T follicular helper cell (primary cell): ENCODE measurements at places on chromosomes 6 and 20.

GRCh38 chr6:106973018-106973835 is 1.3 kb downstream of the CD24 start:
- no peak for DNase-seq

GRCh38 chr20:3787324-3788014 is 929 bp upstream of the CENPB start:
- DNase-seq: no peak

DNA sequence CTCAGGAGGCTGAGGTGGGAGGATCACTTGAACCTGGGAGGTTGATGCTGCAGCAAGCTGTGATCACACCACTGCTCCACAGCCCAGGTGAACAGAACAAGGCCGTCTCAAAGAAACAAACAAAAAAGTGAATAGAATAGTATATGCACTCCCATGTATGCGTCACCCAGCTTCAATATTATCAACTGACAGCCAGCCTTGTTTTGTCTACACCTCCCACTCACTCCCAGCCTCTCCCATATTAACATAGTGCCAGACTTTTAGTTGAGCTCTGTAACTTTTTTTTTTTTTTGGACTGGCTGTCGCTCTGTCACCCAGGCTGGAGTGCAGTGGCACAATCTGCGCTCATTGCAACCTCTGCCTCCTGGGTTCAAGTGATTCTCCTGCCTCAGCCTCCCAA is 18.1 kb upstream of the ILRUN start:
- DNase-seq: no peak

- no peak for DNase-seq
These were observed 38.2 kb upstream of the FRMD1 start for GRCh38 chr6:168116975-168117899.

DNA sequence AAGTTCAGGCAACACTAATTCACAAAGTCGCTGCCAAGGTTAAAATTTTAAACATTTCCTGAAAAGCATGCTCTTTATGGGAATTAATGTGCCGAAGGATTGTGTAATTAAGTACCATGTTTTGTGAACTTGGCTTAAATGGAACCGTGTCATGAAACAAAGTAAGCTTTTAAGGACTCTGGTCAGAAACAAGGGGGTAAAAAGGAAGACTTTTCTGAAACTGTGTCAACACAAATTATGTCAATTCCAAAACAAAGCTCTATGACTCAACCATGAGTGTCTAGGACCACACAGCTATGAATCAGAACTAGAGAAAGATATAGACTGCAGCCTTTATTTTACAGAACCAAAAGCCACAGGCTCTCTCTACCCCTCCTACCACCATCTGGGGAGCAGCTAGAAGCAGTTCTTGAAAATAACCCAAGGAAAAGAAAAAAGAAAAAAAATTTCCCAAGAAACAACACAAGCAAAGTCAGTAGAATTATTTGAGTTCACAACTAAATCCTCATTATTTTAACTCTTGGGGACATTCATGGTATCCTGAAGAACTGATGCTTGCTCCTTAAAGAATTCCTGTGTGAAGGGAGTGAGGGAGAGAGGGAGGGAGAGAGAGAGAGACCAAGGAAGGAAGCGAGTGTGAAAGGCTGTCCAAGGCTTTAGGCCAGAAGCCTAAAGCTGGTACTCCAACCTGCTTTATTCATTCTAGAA is 81.9 kb downstream of the ZMYND8 start:
- DNase-seq: no peak

DNA sequence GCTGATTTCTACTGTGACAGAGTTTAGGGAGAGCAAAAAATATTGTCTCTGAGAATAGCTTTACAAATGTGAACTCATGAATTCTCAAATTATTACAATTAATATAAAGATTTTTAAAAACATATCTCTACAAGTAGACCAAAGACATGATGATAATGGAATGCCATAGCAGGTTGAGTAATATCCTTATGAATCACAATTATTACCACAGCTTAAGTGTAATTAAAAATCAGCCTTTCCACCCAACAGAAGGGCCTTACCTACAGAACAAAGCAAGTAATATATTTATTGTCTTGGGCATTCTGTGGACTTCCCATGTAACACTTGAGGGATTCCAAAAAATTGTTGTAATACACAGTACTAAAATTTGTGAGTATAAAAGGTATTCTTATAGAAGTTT is 1099.6 kb upstream of the GJE1 start:
- DNase-seq: no peak

DNA sequence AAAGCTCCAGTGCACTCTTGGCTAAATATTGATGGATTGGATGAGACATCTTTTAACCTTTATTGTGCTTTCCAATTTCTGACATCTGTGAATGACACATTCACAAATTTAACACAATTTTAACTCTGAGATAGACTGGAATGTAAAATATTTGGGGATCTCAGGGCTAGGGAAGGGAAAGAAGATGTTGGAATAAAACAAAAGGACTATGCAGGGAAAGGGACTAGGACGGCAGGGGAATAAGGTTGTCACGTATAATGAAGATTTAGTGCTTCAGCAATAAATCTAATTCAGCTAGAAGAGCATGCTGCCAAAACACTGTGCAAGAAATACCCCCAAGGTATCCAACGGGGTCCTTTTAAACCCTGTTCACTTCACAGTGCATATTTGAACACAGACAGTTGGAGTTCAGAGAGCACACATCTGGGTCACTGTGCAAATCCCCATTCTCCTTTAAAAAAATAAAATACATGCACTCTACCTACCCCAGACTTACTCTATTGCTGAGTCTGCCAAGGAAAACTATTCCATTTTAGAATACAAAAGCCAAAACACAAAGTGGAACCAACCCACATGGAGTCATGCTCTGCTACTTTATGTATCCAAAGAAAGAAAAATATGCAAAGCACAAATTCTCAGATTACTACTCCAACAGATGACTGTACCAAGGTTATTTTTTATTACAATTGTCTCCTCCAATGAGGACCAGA is 151.0 kb upstream of the RSPO3 start:
- DNase-seq: no peak

DNA sequence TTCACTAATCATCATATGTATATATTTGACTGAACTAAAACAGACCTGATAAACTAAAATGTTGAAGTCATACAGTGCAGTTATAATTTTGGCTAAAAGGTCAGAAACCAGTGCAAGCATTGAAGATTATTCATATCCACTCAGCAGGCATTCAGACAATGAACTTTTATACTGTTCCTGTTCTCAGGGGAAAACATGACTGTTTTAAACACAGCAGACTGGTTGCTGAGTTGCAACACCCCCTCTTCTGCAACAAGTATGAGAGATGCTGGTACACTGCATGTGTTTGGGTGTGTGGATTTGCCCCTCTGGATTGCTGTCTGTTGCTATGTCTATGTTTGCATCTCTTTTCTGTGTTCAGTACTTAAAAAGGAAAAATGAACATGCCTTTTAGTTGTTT is 206.8 kb downstream of the EYA4 start:
- no peak for DNase-seq

DNA sequence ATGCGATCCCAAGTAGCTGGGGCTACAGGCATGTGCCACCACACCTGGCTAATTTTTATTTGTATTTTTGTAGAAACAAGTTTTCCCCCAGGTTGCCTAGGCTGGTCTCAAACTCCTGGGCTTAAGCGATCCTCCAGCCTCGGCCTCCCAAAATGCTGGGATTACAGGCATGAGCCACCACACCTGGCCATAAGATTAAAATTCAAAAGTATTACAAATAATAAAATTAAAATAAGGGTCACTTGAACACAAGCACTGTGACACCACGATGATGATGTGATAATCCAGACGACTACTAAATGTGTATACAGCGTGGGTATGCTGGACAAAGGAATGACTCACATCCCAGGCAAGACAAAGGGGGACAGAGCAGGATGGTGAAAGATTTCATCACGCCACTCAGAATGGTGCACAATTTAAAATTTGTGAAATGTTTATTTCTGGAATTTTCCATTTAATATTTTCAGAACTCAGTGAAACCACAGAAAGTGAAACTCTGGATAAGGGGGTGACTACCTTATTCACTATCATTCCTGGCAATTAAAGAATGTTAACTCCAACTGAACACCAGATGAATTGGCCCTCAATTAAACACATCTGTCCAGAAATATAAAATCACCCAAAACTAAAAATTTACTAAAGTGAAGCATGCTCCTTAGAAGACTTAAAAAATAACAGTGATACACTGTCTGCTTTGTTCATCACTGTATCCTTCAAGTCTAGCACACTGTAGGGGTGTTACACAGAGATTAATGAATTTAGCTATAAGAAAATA is 13.1 kb downstream of the B4GALT5 start:
- no peak for DNase-seq

DNA sequence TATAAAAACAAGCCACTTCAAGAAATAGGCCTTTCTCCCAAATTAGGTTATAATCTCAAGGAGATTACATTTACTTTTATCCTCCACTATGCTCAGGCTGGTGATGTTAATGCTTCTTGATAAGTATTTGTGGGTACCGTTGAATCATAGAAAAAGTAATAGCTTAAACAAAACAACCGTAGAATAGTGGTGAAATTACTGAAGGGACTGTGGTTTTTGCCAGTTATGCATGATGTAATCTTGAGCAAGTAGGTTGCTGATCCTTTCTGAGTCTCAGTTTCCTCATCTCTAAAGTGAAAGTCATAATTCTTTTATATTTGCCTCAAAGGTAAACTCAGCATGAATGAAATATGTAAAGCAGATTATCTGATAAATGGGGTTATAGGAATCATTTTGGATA is 187.3 kb upstream of the JAG1 start:
- DNase-seq: no peak

DNA sequence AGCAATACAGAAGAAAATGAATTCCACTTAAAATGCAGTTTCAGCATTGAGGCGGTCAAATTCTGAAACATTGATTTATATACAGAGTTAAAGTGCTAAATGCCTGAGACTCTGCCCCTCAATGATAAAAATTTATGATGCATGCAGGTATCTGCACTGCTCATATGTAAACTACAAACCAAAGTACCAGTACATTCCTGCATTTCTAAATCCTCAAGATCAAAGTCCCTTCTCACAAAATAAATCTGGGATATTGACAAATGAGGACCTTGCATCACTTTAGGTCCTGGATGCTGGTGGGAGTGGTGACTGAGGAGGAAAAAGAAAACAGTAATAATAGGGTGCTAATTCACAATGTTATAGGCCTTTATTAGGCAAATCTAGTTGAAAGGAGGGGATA is 101.9 kb downstream of the FIG4 start:
- no peak for DNase-seq

DNA sequence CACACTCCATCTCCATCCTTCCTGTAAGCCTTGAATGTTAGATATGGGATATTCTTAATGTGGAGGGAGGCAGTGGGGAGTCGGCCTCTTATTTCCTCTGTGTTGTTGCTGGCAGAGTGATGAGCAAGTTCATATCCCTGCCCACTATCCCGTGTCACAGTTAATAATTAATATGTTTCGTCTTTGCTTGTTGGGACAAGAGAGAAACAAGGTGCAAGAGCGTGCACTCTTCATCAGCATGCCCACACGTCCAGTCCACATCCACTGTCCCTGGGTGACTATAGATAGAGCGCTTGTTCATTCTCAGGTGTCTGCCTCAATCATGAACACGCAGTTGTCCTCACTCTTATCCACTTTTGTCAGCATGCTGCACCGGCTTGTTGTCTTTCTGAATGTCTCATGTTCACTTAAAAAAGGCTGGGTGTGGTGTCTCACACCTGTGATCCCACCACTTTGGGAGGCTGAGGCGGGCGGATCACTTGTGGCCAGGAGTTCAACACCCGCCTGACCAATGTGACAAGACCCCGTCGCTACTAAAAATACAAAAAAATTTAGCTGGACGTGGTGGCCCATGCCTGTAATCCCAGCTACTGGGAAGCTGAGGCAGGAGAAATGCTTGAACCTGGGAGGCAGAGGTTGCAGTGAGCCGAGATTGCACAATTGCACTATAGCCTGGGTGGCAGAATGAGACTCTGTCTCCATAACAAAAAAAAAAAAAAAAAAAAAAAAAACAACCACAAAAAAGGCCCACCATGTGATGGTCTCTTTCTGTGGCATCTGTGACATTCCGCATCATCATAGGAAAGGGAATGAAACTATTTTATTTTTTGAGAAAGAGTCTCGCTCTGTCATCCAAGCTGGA is 34.2 kb downstream of the PPP1R3G start:
- no peak for DNase-seq

- peak; percentile 43 for DNase-seq
These were observed 40.9 kb downstream of the DSTN start for GRCh38 chr20:17610566-17611289.

DNA sequence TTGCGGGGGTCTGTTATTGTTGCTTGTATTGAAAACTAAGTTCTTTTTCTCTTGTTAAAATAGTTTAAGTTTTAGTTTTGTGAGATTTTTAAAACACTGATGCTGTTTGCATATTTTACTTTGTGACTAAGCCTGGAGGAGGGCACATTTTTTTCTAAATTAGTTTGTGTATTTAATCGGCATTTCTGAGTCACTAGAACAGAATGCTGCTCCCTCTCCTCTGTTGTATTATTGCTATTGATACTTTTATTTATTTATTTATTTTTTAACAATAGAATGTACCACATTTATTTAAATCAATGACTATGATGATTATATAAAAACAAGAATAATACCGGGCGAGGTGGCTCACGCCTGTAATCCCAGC is 5.1 kb upstream of the FAM50B start:
- DNase-seq: no peak

- no peak for DNase-seq
These were observed 230.9 kb downstream of the CDC5L start for GRCh38 chr6:44618371-44618770.

- DNase-seq: no peak
These were observed 228.7 kb upstream of the RREB1 start for GRCh38 chr6:6878887-6879585.

DNA sequence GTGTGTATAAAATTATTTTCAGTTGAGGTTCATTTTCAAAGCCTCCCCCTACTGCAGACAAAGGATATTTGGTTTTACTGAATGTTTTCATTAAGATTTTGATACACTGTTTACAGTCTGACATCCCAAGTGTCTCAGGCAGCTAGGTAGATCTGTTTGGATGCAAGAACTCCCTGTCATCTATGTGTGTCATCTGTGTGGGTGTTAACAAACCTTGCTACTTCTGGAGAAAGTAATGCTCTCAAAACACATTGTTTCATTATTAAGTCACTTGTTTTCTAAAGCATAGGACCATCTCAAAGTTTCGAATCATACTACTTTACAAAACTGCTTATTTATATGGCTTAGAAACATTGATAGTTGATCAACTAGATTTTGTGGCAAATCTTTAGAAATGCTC is 114.5 kb upstream of the TMEM170B start:
- DNase-seq: no peak

GRCh38 chr6:166019214-166019613 is 148.4 kb downstream of the TBXT start:
- no peak for DNase-seq

DNA sequence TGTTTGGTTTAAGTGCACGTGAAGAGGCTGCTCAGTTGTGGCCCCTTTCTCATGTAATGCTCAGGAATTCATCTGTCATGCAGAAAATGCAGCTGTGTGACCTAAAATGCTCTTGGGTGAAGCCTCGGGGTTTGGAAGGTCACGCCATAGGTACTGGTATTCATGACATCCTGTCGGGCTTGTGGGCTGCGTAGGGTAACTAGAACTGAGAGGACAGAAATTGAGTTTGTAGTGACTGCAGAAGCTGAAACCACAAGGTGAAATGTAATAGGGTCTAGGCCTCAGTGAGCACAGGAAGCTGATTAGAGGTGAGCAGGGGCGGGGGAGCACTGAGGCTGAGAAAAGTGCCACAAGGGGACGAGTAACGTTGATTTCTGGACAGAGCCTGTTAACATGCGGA is 128.8 kb downstream of the SOBP start:
- DNase-seq: no peak
